ENCODE measurements at places on chromosomes 6 and 20. TPM values are rescaled to one million over a fixed set of nuclear protein-coding genes. Genes with fewer than 3 reads are reported as not detected.

The TRIM40 gene
- not detected for total RNA-seq

The EPB41L1 gene
- total RNA-seq: 22.9 TPM

The ISM1 gene
- total RNA-seq: 13.0 TPM

DNA sequence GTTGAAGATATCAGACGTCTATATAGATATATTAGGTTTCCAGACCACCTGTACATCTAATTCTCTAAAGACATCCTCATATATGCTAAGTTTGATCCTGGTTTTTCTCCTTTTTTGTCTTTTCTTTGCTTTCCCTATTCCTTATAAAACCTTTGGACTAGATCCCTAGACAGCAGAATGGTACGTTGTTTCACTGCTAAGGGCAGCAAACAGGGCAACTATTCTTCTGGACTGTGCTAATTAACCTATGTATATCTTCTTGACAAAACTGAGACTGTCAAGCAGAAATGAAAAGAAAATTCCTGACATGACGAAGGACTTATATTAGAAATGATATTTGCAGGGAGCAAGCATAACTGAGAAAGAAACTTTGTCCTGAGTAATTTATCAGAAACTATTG lies 19.1 kb downstream of the ME1 start:
- no peaks in the 10 kb centered on the region for H3K36me3 ChIP-seq
- no peak overlapping the region for H3K4me3 ChIP-seq
- no peak overlapping the region for H3K27ac ChIP-seq
- DNase-seq: no peak
- H3K27me3 ChIP-seq: no peaks in the 10 kb centered on the region

The RIPPLY2 gene
- total RNA-seq: not detected

DNA sequence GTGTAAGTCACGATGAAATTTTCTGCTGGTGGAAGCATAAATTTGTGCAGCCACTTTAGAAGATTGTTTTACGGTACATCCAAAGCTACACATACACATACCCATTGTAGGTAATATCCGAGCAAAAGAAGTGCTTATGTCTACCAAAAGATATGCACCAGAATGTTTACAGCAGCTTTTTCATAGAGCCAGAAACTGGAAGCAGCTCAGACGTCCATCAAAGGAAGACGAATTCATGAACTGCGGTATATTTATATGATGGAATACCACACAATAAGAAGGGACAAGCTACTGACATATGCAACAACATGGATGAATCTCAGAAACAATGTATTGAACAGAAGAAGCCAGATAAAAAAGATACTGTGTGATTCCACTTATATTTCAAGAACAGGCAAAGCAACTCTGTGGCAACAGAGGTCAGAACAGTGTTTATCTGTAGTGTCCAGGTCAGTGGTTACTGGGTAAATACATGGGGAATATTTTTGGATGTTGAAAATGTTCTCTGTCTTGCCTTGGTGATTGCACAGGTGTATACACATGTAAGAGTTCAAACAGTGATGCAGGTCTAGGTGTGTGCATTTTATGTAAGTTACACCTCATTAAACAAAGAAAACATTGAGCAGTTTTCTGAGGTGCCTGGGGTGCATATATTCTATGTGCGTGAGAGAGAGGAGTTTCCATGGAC lies 51.9 kb upstream of the EXOC2 start:
- no peaks in the 10 kb centered on the region for H3K4me1 ChIP-seq
- H3K27ac ChIP-seq: no peak overlapping the region
- H3K4me3 ChIP-seq: no peak overlapping the region
- no peak for DNase-seq

DNA sequence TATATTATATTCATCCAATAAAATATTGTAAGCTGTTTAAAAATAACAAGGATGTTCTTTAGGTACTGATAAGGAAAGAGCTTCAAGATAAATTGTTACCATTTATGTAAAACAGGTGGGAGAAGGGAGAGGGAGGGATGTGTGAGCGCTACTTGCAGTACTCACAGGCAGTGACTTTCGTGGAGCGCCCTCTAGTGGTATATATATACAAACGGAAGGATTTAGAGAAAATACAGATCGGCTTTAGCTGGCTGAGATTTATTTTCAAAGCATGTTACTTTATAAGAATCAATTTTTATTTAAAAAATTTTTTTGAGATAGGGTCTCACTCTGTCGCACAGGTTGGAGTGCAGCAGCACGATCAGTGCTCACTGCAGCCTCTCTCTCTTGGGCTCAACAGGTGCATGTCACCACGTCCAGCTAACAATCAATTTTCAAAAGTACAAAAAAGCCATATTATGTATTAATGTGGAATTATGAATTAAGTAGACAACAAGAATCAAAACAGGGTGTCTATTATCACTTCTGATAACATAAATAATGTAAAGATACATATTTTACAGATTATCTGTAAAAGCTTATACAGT lies 3.3 kb upstream of the MOG start:
- H3K27ac ChIP-seq: no peak overlapping the region
- H3K4me1 ChIP-seq: peaks cover 14% of the 10 kb centered on the region
- no peaks in the 10 kb centered on the region for H3K36me3 ChIP-seq

The MUCL3 gene
- not detected for total RNA-seq

The HDGFL1 gene
- total RNA-seq: not detected

DNA sequence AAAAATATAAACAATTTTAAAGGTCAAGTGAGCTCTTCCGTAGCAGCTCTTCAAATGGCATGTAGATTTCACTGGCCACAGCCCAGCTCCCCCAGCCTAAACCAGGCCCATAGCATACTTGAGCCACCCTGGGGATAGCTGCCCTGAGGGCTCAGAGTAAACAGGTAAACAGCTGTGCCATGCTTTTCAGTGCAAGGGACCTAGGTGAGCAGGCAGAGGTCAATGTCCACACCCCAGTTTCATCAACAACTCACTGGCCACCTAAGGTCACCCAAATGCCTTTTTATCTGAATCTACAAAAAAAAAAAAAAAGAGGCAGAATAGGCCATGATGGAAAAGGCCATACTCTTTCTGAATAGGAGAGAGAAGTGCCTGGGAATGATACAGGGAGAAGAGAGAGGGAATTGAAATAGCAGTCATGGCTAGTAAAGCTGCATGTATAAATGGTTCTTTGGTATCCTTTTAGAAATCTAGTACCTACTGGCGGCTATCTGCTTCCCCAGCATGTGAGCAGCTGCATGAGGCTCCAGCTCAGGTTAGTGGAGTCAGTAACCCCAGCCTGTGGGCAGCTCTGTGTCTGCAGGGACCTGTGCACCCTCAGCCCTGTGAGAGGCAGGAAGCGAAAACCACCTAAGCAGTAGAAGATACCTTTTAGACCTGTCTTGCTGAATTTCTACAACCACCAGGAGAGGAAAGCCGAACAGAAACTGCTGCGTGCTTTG lies 77.0 kb downstream of the FOXA2 start:
- H3K36me3 ChIP-seq: no peaks in the 10 kb centered on the region
- no peak overlapping the region for H3K4me3 ChIP-seq
- peaks cover 4% of the 10 kb centered on the region for H3K27me3 ChIP-seq
- H3K4me1 ChIP-seq: no peaks in the 10 kb centered on the region

GRCh38 chr6:136787726-136788068 lies 4.6 kb downstream of the MAP3K5 start:
- no peaks in the 10 kb centered on the region for H3K27me3 ChIP-seq
- no peak for DNase-seq
- no peak overlapping the region for H3K4me3 ChIP-seq

DNA sequence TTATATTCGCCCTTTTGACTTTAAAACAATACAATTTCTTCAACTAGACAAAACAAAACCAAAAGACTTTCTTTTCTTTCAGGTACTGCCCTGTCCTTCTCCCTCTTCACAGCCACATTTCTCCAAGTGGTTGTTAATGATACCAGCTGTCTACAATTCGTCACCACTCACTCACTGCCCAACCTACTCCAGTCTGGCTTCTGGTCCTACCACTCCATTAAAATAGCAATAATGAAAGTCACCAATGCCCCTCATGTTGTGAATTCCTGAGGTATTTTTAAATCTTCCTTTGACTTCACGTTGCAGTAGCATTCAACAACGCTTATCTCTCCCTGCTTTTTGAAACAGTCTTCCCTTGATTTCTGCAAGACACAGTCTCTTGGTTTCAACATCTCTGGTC lies 11.6 kb upstream of the MAN1A1 start:
- H3K27ac ChIP-seq: no peak overlapping the region
- no peaks in the 10 kb centered on the region for H3K4me1 ChIP-seq
- H3K27me3 ChIP-seq: no peaks in the 10 kb centered on the region
- no peaks in the 10 kb centered on the region for H3K36me3 ChIP-seq
- no peak overlapping the region for H3K4me3 ChIP-seq
- no peak for DNase-seq

The PTCRA gene
- total RNA-seq: not detected

The PLCB4 gene
- 7.6 TPM for total RNA-seq

The C6orf163 gene
- total RNA-seq: 1.9 TPM

GRCh38 chr6:3259491-3259958 lies 778 bp downstream of the PSMG4 start:
- H3K4me1 ChIP-seq: peaks cover 42% of the 10 kb centered on the region
- H3K27ac ChIP-seq: peak overlapping the region; percentile 82
- peak overlapping the region; percentile 96 for H3K4me3 ChIP-seq
- no peak for DNase-seq
- H3K27me3 ChIP-seq: no peaks in the 10 kb centered on the region

DNA sequence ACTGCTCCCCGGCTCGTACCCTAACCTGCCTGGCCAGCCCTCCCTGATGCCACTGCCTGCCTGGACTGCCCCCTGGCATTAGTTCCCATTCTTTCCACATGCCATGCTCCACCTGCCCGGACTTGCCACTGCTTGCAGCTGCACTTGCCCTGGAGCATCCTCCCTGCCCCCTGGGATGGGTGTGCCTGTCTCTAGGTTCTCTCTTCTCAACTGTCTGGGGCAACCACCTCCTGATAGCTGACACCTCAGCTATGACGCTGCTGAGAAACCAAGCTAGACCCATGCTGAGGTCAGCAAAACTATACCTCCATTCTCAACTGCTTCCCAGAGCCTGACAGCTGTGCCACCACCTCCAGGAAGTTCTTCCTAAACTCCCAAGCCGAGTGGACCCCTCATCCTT lies 72.1 kb downstream of the PERP start:
- H3K27me3 ChIP-seq: no peaks in the 10 kb centered on the region
- peaks cover 40% of the 10 kb centered on the region for H3K4me1 ChIP-seq
- H3K27ac ChIP-seq: peak overlapping the region; percentile 86

The METTL24 gene
- not detected for total RNA-seq

The ULBP1 gene
- not detected for total RNA-seq

The FKBP1C gene
- 0.31 TPM for total RNA-seq

GRCh38 chr20:50068041-50068651 lies 44.8 kb downstream of the UBE2V1 start:
- no peaks in the 10 kb centered on the region for H3K27me3 ChIP-seq
- H3K4me1 ChIP-seq: peaks cover 9% of the 10 kb centered on the region
- no peak for DNase-seq
- no peak overlapping the region for H3K27ac ChIP-seq

DNA sequence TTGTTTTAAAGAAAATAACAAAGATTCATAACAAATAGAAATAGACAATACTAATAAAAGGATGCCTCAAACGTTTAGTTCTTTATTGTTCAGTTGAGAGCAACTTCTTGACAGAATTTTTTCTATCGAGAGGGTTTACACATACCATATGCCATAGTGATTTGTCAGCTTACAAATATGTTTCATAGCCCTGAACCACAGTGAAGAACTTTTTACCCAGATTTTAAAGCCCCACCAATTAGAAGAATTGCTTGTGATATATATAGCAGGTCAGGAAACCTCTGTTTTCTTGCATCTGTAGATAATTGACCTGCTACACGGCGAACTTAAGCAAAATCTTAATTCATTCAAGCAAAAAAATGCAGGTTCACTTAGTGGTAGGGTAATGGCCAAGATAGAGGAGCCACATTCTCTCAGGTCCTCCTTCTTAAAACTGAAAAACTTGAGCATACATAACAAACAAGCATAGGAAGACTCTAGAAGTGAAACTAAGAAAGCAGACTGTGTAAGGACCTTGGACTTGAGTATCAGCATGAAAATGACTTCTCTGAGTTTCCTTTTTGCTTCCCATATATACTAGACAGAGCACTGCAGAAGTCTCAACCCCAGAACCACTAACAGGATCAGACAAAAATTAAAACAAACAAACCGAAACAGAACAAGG lies 39.5 kb downstream of the CRISP1 start:
- no peak overlapping the region for H3K4me3 ChIP-seq
- no peaks in the 10 kb centered on the region for H3K36me3 ChIP-seq
- DNase-seq: no peak
- H3K27me3 ChIP-seq: no peaks in the 10 kb centered on the region
- no peaks in the 10 kb centered on the region for H3K4me1 ChIP-seq

The MCHR2 gene
- not detected for total RNA-seq

DNA sequence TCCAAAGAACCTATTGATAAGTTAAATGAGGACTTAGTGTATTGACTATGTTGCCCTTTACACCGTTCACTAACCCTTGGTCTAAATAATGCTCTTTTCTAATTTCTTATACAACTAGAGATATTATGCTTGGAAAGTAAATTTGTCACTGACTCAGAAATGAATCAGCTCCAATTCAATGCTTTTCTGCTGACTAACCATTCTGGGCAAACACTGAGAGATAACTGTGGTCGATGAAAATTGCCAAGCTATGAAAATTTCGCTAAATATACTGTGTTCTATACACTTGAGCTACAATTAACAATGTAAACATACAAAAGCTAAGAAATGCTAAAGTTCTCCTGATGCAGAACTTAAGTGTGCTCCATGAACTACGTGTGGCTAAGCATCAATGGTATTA lies 23.1 kb upstream of the FBXO9 start:
- no peaks in the 10 kb centered on the region for H3K27me3 ChIP-seq
- peaks cover 8% of the 10 kb centered on the region for H3K4me1 ChIP-seq
- H3K27ac ChIP-seq: no peak overlapping the region
- DNase-seq: no peak

DNA sequence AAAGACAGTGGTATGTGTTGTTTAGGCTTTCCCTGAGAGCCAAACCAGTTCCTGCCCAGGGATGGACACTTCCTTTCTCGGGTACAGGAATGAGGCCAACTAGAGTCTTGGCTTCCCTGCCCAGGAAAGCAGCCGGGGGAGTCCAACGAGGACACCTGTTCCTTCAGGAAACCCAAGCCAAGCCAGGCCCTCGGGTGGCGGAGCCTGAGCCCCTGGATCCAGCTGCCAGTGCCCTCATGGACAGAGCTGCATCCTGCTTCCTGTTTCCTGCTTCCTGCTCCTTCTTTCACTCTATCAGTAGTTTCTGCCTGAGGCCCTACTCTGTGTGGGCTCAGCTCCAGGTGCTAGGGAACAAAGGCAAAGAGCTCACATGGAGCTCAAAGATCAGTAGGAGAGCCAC lies 7.9 kb upstream of the SIRPA start:
- H3K27me3 ChIP-seq: no peaks in the 10 kb centered on the region
- peaks cover 42% of the 10 kb centered on the region for H3K4me1 ChIP-seq
- no peak for DNase-seq
- no peaks in the 10 kb centered on the region for H3K36me3 ChIP-seq
- H3K27ac ChIP-seq: no peak overlapping the region
- H3K4me3 ChIP-seq: no peak overlapping the region

The TP53TG5 gene
- not detected for total RNA-seq

DNA sequence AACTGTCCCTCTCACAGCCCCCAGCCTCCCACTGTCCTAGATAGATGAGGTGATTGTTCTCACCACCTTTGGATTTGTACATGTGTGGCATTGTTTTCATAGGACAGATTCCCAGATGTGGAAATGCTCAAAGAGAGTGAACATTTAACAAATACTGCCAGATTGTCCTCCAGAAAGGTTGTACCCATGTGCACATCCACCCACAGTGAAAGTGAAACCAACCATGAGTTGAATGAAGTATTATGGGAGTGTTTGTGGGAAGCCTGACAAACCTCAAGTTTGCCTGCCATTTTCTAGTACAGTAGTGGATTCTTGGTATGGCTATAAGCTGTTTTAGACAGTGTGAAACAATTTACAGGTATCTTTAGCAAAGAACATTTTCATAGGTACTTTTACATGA lies 42.7 kb downstream of the ANKRD6 start:
- no peak for DNase-seq
- H3K36me3 ChIP-seq: no peaks in the 10 kb centered on the region
- H3K4me3 ChIP-seq: no peak overlapping the region
- peaks cover 9% of the 10 kb centered on the region for H3K4me1 ChIP-seq
- no peaks in the 10 kb centered on the region for H3K27me3 ChIP-seq
- H3K27ac ChIP-seq: no peak overlapping the region

All from suprapubic skin (tissue), 4 donors.